CD4-positive, alpha-beta T cell treated with Interleukin-2 at 100 ng/mL for 4 hours (primary cell): ENCODE measurements at places on chromosomes 7 and 10.

DNA sequence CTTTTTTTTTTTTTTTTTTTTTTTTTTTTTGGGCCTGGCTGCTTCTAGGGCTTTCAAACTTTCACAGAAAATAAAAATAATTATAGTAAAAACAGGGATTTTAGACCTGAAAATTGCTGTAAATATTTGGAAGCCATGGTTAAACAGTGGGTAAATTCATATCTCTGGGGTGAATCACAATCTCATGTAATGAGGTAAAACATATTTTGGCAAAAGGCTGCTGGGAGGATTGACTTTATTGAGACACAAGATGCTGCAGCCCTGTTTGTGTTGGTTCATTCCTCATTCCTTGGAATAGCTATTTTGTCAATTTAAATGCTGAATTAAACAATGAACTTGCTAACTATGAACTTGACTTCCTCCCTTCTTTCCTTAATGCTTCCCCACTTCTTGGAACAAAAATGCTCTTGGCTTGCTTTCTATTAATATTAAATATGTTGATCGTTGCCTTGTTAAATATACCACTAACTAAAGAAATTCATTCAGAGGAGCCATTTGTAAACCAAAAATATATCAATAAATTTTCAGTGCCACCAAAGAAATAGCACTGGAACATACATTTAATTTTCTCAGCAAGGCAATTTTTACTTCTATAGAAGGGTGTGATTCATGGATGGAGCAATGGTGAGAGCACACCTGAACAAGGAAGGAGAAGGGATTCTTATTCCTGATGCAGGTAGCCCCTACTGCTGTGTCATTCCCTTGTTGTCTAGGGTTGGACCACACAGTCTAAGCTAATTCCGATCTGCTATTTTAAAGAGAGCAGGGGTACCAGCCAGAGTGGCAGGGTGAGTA, 24.6 kb downstream of the AGK start:
- no peak for DNase-seq

DNA sequence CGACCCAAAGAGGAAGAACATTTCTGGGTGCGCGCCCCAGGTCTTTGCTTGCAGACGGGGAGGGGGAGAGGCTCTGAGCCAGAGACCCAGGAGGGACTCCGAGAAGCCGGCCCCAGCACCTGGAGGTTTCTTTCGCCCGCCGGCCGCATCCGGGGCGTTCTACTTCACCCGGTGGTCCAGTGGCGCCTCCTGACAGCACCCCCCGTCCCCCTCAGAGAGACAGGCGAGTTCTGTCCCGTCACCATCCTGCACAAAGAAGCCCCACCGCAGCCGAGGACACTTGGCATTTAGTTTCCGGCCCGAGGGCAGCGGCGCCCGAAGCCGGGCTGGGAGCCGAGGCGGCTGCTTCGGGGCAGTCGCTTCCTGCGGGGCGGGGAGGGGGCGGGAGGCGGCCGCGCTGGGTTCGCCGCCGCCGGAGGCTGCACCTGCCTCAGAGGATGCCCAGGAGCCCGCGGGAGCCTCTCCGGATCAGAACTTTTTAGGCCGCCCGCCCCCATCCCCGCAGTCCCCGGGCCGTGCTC, at the start of gene TMEM178B:
Gene TMEM178B (plus strand): TSS at position 424 of the 521 bp plus-strand sequence.
- DNase-seq = no peak

DNA sequence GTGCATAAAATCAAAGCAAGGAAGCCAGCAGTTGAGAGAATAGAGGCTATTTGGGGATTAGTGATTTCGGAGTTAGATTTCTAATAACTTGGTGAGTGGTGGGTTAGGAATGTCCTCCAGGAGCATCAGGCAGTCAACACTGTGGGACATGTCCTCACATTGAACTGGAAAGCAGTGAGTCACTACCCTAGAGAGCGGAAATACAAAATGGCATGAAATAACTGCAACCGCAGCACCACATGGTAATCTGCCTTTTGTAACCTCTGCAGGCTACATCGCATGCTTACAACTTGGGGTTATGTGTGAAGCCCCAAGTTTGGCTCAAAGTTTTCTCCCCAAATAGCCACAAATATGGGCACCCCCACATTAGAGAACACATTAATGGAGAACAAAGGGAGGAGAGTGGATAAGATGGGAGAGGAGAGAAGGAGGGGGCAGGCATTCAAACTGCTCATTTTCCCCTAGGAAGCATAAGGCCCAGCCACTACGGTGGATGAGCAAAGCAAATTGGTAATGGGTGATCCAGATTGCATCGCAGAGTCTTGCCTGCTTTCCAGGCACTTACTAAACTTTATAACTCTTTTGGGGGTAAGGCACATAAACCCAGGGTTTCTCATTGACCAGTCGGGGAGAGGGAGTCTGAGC, 22.0 kb upstream of the SLF2 start:
- DNase-seq = no peak

DNA sequence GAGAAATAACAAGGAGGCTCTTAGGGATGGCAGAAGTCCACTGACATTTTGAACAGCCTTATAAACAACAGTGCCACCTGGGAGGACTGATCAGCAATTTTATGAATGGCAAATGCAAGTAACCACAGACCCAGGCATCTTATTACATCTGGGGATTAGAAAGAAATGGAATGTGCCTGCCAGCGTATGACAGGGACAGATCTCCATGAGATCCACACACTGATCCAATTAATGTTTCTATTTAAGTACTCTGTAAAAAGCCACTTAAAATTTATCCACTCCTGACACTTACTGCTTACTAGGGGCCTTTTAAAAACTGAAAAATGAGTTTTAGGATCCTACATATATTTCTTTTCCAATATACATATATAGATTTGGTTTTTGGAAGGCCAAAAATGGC, 28.6 kb downstream of the PARD3 start:
- no peak for DNase-seq

GRCh38 chr10:122499012-122499411, 37.7 kb downstream of the HTRA1 start:
- DNase-seq = no peak

GRCh38 chr7:78601728-78602127, 803.2 kb downstream of the PHTF2 start:
- no peak for DNase-seq

- no peak for DNase-seq
Measured at GRCh38 chr10:85293483-85293882, 965.1 kb downstream of the CCSER2 start.

DNA sequence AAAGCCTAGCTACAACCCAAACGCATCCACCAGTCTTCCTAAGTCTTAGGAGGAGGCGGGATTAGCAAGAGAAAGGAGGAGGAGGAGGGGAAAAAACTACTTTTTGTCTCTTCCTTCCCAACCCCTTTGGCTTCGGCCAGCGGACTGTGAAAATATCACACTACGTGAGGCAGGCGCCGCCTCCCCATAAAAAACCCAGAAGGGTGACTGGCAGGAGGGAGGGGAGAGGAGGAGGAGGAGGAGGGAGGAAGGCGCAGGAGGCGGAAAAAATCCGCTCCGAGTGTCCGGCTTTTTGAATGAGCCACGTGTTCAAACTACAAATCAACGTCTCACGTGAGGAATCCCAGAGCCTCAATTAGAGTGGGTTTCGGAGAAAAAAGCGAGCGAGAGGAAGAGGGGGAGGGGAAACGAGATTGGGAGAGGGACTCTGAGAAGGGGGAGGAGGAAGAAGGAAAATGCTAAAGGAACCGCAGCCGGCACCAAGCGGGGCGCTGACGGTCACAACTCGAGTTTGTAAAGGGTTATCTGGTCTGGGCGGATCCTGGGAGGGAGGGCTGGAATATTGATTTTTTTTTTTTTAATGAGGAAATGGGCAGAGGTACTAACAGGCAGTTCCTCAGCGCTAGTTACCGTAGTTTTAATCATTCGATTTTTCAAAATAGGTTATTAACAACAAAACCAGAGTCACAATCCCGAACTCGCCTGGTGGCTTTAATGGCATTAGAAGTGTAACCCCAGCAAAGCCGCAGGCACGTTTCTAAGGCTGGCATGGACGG, at the start of gene IGF2BP3:
Gene IGF2BP3 (minus strand): TSS at position 162 of the 776 bp plus-strand sequence. CDS start 381 bp downstream, outside the sequence.
- no peak for DNase-seq

GRCh38 chr7:132255898-132256297, 320.4 kb downstream of the PLXNA4 start:
- no peak for DNase-seq

GRCh38 chr7:29763266-29763665, 43.0 kb upstream of the WIPF3 start:
- DNase-seq = no peak

GRCh38 chr7:123724817-123725253, 24.0 kb downstream of the WASL start:
- no peak for DNase-seq

DNA sequence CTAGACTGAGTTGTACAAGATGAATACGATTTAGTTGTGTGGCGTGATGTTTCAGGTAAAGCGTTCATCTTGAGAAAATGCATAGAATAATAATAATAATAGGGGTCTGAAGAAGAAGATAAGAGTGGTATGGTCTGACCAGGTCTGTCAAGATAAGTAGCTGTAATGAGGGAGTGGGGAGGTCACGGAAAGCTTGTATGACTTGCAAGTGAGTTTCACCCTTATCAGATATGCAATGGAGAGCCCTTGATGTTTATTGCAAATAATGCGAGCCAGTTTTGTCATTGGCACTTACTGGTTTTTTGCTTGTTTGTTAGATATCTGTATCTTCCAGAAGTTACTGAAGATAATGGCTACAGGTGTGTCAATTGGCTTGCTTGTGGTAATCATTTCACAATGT, 611.5 kb downstream of the CNTNAP2 start:
- no peak for DNase-seq

- no peak for DNase-seq
Measured at GRCh38 chr7:143811-144453, 48.4 kb upstream of the FAM20C start.

DNA sequence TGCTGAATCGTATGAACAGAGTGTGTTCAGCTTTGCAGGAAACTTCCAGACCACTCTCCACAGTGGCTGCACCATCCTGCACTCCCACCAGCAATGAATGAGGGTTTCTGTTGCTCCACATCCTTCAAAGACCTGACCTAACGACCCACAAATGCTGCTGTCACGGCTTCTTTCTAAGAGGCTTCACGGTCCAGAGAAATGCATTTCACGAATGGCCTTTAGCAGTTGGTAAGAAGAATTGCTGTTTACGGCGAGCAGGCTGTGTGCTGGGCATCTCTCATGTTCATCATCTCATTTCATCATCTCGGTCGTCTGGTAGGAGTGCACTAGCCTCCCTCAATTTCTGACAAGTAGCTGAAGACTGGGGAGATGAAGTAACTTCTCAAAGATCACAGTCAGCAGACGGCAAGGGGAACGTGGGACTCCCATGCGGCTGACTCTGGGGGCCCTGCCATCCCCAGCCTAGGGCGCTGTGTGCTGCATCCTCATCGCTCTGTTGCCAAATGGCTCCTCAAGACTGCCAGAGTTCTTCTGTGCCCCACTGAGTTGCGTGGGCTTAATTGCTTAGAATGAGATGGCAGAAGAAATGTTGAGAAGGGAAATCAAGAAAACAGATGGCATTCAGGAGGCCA, 72.9 kb downstream of the ADARB2 start:
- DNase-seq = no peak

DNA sequence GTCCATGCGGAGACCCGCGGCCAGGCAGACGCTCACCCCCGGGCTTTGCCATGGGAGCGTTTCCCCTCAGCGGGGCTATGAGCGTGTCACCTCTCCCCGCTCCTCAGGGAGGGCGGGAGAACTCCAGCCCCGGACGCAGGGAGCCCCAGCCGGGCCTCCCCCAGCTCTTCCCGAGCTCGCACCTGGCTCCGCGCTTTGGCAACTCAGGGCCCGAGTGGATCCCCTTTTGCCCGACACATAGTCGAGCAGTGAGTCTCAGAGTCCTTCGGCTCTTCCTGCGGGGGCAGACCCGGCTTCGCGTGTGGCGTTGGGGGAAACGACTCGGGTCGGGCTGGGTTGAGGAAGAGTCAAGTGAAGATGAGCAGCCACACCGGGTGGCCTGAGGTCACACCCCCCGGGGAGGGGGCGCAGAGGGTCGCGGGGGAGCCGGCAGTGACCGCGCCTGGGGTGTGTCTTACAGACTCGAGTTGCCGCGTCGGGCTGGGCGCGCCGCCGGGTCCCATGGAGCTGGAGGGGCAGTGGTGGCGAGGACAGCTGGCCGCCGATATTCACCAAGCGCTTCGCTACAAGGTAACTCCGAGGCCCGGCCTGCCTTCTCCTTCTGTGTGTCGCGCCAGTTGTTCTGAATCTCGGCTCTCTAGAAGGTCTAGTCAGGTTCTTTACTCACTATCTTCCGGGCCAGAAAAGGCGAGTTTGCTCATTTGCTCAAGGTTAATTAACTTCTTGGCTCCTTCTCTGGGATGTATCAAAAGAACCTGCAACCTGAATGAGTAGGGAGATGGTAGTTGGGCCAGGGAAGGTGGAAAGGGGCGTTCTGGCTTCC, 721 bp downstream of the CCNJ start:
- peak; percentile 32 for DNase-seq

DNA sequence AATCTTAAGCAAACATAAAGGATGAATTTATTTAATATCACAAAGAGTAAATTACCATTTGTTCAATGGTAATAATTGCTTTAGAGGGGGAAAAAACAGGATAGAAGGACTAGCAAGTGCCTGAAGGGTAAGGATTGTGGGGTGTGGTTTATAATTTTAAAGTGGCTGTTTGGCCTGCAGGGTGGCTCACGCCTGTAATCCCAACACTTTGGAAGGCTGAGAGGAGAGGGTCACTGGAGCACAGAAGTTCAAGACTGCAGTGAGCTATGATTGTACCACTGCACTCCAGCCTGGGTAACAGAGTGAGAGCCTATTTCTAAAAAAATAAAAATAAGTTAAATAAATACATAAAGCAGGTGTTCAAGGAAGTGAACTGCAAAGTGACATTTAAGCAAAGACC, 199.9 kb upstream of the AHR start:
- no peak for DNase-seq

- no peak for DNase-seq
Measured at GRCh38 chr10:71237843-71238623, 25.7 kb downstream of the UNC5B start.

- DNase-seq = no peak
Measured at GRCh38 chr7:101725921-101726320, 91.5 kb upstream of the CUX1 start.

- no peak for DNase-seq
Measured at GRCh38 chr7:75817116-75817515, 3.5 kb upstream of the CCL24 start.
